Testis (tissue), 5 donors: ENCODE measurements at places on chromosomes 1 and 21. TPM values are rescaled to one million over a fixed set of nuclear protein-coding genes. Genes with fewer than 3 reads are reported as not detected.

Gene C1orf232
- not detected for total RNA-seq

Gene CHI3L1
- total RNA-seq: 6.6 TPM

Gene S100A7
- total RNA-seq: not detected

Gene CYYR1
- 4.6 TPM for total RNA-seq

DNA sequence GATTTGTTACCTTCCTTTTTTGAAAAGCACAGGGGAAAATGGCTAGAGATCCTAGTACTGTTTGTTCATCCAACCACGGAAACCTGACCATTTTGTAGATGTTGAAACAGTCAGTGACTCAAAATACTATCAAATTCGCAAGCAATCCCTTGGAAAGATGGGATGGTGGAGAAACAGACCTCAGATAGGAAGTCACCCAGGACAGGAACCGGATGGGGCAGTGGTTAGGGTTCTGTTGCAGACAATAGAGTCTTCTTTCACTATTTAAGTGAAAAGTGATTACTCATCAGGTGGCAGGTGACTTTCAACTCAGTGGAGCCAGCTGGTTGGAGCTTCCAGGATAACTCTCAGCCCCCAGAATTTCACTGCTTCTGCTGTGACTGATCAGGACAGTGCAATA, 17.0 kb downstream of the LHX4 start:
- DNase-seq: no peak

GRCh38 chr1:53156783-53157182, 14.3 kb upstream of the SLC1A7 start:
- DNase-seq: no peak

DNA sequence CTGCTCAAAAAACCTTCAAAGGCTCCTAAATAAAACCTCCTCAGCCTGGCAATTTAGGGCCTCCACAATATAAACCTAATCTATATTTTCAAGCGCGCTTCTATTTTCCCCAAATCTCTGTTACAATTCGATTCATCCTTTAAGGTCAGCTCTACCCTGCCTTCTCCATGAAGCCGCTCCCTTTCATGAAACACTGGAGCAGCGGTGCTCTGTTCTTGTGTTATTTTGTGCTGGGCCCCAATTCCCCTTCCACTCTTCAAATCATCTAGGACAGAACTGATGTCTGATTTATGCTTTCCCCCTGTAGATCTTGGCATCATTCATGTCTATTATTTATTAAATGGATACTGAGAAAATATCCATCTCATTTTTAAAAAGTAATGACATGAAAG, 6.9 kb downstream of the ERRFI1 start:
- DNase-seq: no peak
